ENCODE measurements at places on chromosomes 11 and 22. TPM values are rescaled to one million over a fixed set of nuclear protein-coding genes. Genes with fewer than 3 reads are reported as not detected.

- peak; percentile 84 for DNase-seq
Measured at GRCh38 chr11:64094463-64095260, 58.9 kb downstream of the FLRT1 start.

The OR8D1 gene
- polyA plus RNA-seq: not detected

The RAB3IL1 gene
- 2.7 TPM for polyA plus RNA-seq

DNA sequence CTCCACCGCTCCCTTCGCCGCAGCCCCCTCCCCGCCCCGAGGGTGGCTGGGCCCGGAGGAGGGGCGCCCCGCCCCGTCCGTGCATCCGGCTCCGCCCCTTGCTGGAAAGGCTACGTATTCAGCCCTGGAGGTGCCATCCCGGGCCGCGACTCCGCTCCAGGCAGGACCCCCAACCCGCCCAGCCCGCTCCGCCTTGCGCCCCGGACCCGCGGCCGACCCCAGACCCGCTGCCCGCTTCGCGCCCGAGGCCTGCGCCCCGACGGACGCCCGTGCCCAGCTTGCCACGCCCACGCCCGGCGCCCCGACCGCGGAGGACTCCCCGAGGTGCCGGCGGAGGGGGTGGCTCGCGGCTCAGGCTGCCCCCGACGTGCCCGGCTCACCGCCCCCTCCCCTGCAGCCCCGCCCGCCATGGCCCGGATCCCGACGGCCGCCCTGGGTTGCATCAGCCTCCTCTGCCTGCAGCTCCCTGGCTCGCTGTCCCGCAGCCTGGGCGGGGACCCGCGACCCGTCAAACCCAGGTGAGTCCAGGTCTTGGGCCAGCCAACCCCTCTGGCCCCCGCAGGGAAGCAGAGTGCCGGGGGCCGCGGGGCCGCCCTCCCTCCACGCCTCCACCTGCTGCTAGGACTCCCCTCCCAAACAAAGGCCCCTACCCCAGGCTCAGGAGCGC is at the start of gene ADM2:
Gene ADM2, plus strand, starts transcription at position 104 of the 667 bp plus-strand sequence. Its CDS starts 305 bp downstream, at position 409.
- DNase-seq: no peak

DNA sequence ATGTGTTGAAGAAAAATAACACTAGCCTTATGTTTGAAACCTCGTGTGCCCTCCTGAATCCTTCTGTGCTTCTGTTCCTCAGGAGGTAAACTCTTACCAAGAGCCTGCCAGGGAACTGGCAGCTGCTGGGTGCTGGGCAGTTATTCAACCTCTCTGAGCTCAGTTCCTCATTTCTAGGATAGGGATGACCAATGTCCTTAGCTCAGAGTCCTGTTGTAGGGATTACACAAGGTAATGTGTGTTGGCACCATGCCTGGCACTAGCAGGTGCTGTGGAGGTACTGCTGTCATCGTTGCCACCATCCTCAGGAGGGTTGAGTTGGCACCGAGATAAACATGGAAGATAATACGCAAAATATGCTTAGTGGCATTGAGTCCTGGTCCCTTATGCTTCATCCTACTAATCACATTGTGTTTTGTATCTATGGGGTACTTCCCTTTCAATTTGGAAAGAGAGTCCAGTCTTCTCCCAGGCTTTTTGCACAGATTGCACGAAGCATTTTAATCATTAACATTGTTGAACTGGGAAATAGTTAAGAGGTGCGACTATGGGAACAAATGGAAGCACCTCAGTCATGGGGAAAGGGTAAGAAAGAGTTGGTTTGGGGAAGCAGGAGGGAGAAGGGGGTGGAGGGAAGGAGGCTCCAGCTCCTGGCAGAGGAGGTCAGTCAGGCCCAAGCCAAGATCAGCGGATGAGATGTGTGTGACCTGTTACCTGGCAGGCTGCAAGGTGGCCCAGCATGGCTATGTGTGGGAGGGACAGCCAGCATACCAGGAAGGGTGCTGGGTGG is 56.7 kb downstream of the CABIN1 start:
- DNase-seq: no peak
